GM04504 (cell line): ENCODE measurements at places on chromosomes 16 and 17.

DNA sequence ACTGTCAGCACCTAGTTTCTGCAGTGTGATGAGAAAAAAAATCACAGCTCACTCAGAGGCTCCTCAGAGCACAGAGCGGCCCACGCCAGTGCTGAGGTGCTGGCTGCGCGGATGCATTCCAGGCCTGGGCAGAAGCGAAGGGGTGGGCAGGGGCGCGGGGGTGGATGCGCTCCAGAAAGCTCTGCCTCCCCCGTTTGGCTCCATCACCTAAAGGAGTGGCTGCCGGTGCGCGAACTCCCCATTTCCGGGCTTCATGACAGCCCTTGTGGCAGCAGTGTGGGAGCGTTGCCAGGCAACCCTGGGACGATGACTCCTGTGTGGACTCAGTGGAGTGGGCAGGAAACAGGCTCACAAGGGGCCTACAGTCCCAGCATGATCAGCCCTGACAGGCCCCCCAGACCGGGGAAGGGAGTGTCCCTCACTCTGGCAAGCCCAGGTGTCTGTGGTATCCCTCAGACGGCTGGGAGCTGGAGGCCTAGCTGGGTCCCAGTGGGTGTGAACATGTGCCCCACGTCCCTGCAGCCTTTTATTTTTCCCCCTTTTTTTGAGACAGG lies 32.8 kb upstream of the NUDT16L1 start:
- peak; percentile 8 for DNase-seq

- no peak for DNase-seq
These were observed 136.5 kb downstream of the FTO start for GRCh38 chr16:53840456-53840855.

GRCh38 chr17:50562242-50563091 lies 2.0 kb downstream of the CACNA1G start:
- DNase-seq, result no peak

DNA sequence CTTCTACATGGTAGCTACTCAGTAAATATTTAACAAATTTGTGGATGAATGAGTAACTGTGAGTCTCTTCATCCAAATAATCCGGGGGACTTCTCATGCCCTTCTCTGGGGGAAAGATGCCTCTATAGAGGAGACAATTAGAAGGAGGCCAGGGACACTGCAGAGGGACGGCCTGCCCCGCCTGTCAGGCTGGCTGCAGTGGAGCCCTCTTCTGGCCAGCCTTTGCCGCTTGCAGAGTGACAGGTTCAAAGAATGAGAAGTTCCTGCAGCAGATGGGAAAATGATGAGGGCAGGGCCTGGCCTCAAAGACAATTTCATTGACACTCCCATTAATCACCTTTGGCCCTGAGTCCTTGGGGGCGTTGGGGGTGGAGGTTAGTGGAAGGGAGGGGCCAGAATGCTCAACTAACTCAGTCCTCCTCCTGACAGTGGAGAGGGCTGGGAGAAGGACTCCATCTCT lies 339.0 kb downstream of the MAF start:
- no peak for DNase-seq

- peak; percentile 17 for DNase-seq
These were observed 33.8 kb upstream of the KPNB1 start for GRCh38 chr17:47615766-47616424.

- no peak for DNase-seq
These were observed 79.3 kb downstream of the PCTP start for GRCh38 chr17:55829995-55830612.

DNA sequence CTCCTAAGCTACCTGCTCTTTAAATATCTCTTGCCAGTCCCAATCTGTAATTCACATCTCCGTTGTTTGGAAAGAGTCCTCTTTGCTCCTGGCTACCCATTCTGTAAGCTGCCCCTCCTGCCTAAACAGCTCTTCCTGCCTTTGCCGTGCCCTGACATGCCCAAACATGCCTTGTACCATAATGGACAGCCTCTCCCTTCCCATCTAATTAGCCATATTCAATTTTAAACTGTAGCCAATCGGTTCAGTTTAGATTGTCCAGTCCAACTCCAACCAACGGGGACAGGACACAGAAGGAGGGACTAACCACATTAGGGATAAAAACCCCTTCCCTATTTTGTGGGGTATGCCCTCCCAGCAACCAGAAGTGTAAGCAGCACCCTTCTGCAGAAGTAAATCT lies 30.6 kb upstream of the CLEC3A start:
- no peak for DNase-seq

GRCh38 chr17:75755205-75755901 lies 9.6 kb downstream of the GALK1 start:
- no peak for DNase-seq

DNA sequence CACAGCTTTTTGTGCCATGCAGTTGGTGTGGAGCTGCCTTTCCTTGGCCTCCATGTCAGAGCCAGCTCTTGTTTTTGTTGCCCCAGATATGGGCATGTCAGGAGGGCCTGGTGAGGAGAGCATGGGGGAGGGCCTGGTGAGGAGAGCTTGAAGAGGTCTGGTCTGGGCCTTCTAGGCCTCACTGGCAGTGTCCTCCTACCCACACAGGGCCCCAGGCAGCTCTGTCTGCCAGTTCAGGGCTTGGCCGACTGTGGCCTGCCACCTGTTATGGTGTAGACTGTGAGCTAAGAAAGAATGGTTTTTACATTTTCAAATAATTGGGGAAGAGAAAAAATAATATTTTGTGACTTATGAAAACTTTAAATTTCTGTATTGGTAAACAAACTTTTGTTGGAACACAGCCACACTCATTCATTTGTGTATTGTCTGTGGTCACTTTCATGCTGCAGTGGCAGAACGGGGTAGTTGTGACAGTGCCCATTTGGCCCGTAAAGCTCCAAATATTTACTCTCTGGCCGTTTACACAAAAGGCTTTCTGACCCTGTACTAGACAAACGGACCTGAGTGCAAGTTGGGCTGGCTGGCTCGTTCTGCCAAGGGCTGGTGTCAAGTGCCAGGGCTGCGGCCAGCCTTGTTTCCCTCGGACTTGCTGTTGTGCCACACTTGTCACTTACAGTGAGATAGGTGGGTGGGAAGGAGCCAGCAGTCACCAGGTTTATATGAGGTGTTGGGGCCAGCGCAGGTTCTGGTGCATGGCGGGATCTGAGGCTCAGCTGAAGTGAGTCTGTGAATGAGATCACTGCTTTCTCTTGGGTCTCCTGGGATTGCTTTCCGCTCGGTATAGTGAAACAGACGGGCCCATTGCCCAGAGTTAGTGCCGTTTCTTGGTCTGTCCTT lies 18.2 kb downstream of the PGS1 start:
- DNase-seq, result no peak
